Stimulated activated CD8-positive, alpha-beta memory T cell treated with anti-CD3 and anti-CD28 coated beads, Interleukin-4, amount 100 ng/mL, for 1 hour (primary cell): ENCODE measurements at places on chromosomes 2 and 18.

DNA sequence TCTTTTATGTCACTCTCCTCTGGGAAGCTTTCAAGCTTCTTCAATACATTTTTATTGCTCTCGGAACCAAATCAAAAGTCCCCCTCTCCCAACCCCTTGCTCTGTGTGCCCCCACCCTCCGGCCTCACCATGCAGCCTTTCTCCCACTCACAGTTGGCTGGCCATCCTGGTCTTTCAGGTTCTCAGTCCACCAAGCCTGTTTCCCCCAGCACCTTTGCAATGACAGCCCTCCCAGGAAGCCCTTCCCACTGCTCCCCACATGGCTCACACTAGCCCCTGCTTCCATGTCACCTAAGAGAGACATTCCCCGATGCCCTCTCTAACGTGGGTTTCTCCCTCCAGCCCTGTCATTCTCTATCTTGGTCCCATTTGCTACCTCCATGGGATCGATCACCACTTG lies 266.6 kb downstream of the SRBD1 start:
- DNase-seq, result no peak

GRCh38 chr2:17628349-17629261 lies 88.1 kb downstream of the VSNL1 start:
- no peak for DNase-seq

DNA sequence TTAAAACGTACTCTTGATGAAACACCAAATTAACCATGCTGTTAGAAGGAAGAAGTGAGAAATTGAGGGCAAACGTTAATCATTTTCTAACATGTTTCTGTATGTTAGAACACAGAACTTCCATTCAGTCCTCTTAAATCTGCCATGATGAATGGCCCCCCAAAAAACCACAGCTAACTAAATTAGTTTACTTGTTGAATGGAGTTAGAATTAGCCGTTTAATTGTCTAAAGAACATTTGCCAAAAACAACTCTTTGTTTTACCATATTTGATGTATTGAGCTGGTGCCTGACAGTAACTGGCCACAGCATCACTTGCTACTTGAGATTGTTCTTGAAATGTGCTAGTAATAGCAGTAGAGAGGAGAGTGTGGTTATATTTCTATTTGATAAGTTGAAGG lies 12.7 kb downstream of the CCNYL1 start:
- no peak for DNase-seq

- DNase-seq, result no peak
These were observed 144.7 kb downstream of the FAM210A start for GRCh38 chr18:13581496-13582177.

DNA sequence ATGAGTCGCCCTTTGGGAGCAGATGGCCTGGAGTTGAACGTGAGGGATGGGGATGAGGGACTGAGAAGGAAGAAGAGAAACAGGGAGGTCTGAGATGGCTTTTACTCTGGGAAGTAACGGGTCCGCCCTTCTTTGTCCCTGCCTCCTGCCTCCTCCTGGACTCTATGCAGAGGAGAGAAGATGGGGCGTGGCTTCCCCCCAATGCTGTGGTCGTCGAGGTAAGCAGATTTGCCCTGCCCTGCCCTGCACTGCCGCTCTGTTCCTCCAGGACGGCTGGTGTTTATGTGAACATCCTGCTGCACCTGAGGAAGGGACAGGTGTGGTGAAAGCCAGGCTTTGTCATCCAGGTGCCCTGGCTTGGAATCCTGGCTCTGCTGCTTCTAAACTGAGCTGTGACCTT lies 13.5 kb upstream of the NTSR2 start:
- DNase-seq, result no peak

- no peak for DNase-seq
These were observed 235.2 kb downstream of the LNPK start for GRCh38 chr2:175766880-175767279.

DNA sequence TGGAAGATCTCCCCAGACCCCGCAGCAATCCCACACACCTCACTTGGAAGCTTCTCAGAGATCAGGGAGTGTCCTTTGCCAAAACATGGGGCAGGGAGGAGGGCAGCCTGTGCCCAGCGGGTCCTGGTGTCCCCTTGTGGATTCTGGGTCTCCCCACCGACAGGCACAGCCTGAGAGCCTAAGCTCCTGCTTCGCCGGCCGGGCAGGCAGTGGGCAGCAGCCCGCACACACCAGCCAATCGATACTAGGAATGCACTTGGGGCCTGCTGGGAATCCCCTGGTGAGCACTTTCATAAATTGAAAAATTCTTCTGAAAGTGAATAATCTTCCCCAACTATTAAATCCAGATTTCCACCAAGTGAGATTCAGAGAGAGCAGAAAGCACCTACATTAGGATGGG lies 246.0 kb downstream of the ATAD2B start:
- DNase-seq, result no peak

DNA sequence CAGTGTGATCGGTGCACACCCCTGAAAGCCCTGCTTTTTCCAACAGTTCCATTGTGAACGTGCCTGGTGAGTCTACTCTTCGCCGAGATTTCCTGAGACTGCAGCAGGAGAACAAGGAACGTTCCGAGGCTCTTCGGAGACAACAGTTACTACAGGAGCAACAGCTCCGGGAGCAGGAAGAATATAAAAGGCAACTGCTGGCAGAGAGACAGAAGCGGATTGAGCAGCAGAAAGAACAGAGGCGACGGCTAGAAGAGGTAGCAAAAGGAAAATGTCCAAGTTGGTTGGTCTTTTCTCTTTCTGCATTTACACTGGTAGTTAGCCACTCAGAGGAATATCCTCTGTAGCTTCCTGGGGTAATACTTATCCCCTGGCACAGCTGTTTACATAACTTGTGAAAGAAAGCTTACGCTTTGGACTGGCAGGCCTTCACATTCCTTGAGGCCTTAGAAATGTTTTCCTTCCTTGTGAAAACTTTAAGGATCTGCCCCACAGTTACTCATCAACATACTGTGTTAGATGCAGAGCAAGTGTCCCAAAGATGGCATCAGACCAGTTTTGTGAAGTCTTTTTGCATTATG lies 146.6 kb downstream of the MAP4K4 start:
- DNase-seq, result no peak
